ENCODE measurements at places on chromosomes 5 and 9. TPM values are rescaled to one million over a fixed set of nuclear protein-coding genes. Genes with fewer than 3 reads are reported as not detected.

Gene MSMP
- not detected for total RNA-seq

Gene DNAH5
- total RNA-seq: 0.42 TPM

Gene FOXD4L3
- not detected for total RNA-seq

Gene LURAP1L
- 12.1 TPM for total RNA-seq

Gene ZBED3
- total RNA-seq: 0.85 TPM

Gene C5orf34
- 2.2 TPM for total RNA-seq

Gene FAM153A
- not detected for total RNA-seq

Gene LVRN
- 0.49 TPM for total RNA-seq

Gene PCDHA2
- not detected for total RNA-seq

Gene FNBP1
- total RNA-seq: 13.5 TPM

Gene OLFM1
- not detected for total RNA-seq

Gene GPR150
- total RNA-seq: not detected

Gene ZNF483
- total RNA-seq: 2.3 TPM

Gene RASGRF2
- 1.3 TPM for total RNA-seq

Gene PCDHAC2
- total RNA-seq: 1.1 TPM

Gene FGF10
- total RNA-seq: not detected

Gene POLR1E
- 35.8 TPM for total RNA-seq

Gene PAPPA
- total RNA-seq: 1.3 TPM

Gene ROPN1L
- total RNA-seq: not detected

Gene GRM6
- not detected for total RNA-seq

Gene MSANTD3
- total RNA-seq: 40.5 TPM
